Pancreas (tissue), 10 donors: ENCODE measurements at places on chromosomes 3 and 15. TPM values are rescaled to one million over a fixed set of nuclear protein-coding genes. Genes with fewer than 3 reads are reported as not detected.

DNA sequence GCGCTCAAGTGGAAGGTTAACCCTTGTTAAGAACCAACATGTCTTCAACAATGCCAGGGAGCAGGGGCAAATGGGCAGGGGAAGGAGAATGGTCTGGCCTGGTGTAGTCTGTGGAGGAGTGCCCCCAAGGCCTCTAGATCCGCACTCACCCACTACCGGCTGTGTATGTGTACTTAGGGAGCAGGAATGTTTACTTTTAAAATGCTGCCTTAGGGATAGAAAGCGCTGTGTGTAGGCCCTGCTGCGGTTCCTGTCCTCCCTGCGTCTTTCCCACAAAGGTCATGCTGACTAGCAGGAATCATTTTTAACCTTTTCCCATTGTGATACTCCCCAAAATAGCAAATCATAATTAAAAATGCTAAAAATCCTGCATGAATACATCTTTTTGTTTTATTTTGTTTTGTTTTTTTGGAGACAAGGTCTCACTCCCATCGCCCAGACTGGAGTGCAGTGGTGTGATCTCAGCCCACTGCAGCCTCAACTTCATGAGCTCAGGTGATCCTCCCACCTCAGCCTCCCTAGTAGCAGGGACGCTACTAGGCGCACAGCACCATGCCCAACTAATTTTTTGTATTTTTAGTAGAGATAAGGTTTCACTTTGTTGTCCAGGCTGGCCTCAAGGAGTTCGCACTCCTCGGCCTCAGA lies 35.9 kb upstream of the CEMIP start:
- H3K4me1 ChIP-seq, result no peaks in the 10 kb centered on the region
- no peaks in the 10 kb centered on the region for H3K27me3 ChIP-seq
- H3K27ac ChIP-seq, result no peak overlapping the region

DNA sequence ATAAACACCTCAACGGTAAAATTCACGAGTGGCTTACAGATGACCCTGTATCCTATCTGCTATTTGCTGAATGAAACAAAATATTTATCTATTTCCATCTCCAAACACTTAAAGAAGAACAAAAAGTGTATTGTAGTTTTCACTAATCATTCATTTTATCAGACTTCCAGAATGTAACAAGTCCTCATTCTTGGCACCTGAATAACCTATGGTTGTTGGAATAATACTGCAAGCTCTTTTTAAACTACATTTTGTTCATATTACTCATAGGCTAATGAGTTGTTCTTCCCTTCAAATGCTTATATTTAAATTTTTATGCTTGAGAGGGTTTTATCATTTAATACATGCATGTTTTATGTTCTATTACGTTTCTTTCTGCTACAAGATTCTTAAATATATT lies 1434.1 kb downstream of the SI start:
- no peak overlapping the region for H3K4me3 ChIP-seq
- no peak for DNase-seq
- H3K27ac ChIP-seq, result no peak overlapping the region
- no peaks in the 10 kb centered on the region for H3K36me3 ChIP-seq
- H3K4me1 ChIP-seq, result no peaks in the 10 kb centered on the region
- H3K27me3 ChIP-seq, result no peaks in the 10 kb centered on the region

The ANKRD63 gene
- not detected for total RNA-seq

The AGTR1 gene
- total RNA-seq, result 2.4 TPM

The ARPIN gene
- 26.2 TPM for total RNA-seq

DNA sequence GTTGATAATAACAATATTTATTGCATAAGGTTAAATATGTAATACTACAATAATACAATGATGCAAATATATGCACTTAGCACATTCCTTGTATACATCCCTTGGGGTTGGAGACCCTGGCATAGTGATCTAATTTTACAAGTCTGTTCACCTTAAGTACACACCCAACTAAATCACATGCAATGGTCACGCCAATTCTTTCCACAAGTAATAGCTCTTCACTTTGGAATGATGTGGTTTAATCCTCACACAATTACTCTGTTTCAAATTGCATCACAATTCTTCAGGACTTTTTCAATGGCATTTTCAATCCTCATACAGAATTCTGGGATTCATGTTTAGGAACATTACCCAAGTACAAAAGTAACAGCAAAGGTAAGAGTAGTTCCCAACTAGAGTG lies 27.3 kb upstream of the SPRED1 start:
- DNase-seq, result no peak
- H3K4me3 ChIP-seq, result no peak overlapping the region
- no peaks in the 10 kb centered on the region for H3K4me1 ChIP-seq
- no peaks in the 10 kb centered on the region for H3K36me3 ChIP-seq
- no peaks in the 10 kb centered on the region for H3K27me3 ChIP-seq
- H3K27ac ChIP-seq, result no peak overlapping the region

DNA sequence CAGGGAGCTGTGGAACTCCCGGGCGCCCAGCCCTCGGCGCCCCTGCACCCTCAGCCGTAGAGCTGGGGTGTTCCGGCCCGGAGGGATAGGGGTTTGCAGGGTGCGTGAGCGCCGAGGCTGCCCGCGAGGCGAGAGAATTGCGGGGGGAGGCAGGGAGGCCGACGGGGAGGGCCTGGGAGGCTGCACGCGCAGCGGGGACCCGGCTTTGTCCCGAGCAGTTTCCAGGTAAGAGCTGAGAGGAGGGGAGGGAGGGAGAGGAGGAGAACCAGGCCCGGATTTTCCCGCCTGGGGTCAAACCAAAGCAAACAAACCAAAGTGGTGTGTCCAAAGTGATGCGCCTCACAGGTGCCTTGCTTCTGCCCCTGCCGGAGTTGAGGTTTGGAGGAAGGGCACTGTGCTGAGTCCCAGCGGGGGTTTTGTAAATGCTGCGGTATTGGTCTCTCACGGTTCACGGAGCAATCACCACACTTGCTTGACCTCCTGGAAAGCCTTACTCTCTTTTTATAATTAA lies 146.4 kb downstream of the TJP1 start:
- no peaks in the 10 kb centered on the region for H3K27me3 ChIP-seq
- no peaks in the 10 kb centered on the region for H3K36me3 ChIP-seq
- H3K27ac ChIP-seq, result peak overlapping the region; percentile 79
- H3K4me3 ChIP-seq, result peak overlapping the region; percentile 51
